ENCODE measurements at places on chromosomes 16 and 17.
A peak's percentile ranks its signal among the peaks of the same experiment; 100 is the strongest.

- no peak for DNase-seq
These were observed 336.1 kb downstream of the MAF start for GRCh38 chr16:79264237-79265109.

DNA sequence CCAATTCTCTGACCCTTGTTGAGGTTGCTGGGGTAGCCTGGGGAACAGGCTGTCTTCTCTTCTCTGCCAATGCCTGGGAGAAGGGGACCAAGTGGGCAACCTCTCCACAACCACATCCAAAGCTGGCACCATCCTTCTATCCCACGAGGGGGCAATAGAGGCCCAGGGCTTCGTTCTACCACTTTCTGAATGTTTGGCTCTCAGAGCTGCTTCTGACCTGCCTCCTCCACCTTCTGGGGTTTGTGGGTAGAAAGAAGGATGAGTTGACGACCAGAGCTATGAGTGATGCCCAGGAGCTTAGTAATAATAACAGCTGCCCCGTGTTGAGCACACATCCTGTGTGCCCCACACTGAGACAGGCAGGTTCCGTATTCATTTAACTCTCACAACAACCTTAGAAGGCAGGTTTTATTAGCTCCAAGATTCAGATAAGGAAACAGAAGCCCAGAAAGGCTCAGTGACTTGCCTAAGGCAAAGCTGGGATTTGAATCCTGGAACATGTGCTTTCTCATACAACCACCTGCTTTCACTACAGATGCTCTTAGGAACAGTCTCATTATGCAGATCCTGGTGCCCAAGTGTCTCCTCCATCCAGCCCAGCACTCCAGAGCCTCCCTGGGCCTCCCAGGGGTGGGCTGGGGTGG is 11.1 kb downstream of the TSPOAP1 start:
- DNase-seq = peak; percentile 66

- DNase-seq = no peak
These were observed 1187.6 kb upstream of the CDH8 start for GRCh38 chr16:63223851-63224250.

- no peak for DNase-seq
These were observed 24.2 kb upstream of the ABCA3 start for GRCh38 chr16:2364638-2365210.

DNA sequence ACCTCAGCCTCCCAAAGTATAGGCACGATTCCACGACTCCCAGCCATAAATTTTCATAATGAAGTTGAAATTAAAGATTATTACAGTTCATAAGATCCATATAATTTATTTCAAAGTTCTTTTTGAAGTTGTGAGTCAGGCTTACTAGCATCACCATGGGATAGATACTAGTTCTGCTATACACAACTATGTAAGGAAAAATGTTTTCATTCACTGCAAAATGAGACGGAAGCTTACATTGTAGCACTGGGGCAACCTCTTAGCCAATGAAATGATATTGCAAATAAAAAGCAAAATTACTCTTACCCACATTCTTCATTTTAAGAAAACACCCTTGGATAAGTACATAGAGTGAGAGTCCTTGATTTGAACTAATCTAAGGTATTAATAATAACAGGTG is 18.8 kb upstream of the MARCHF10 start:
- DNase-seq = no peak

DNA sequence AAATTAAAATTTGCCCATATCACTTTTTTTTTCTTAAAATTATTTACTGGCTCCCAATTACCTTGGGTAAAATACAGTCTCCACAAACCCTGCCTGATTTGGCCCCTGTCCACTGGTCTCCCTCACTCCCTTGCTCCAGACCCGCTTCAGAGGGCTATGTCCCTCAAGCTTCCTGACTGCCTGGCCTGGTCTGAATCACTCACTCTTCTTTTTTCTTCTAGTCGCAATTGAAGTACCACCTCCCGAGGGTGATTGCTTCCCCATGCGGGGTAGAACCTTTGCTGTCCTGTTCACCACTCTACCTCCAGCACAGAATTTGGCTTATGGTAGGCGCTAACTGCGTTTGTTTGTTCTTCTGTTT is 598 bp upstream of the PGAP3 start:
- DNase-seq = peak; percentile 32

- DNase-seq = no peak
These were observed 237.3 kb downstream of the MSI2 start for GRCh38 chr17:57493625-57494024.

- DNase-seq = no peak
These were observed 16.4 kb upstream of the ABCC3 start for GRCh38 chr17:50618300-50618699.

- DNase-seq = no peak
These were observed 54.5 kb upstream of the MRC2 start for GRCh38 chr17:62572888-62573401.

- DNase-seq = peak; percentile 24
These were observed 51.7 kb downstream of the ZNF778 start for GRCh38 chr16:89268987-89269735.

DNA sequence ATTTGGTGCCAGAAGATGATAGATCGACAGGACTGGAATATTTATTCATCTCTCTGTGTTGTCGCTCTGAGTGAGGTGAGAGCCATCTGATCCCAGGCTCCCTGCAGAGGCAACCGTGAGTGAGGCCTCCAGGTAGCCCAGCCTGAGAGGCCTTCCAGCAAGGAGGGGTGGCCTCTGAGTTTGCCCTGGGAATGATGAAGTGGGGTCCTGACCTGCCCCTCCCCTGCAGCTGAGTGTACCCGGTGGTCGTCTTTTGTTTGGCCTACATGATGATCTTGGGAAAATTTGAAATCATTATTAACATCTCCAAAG is 86.4 kb downstream of the CBLN1 start:
- no peak for DNase-seq

GRCh38 chr16:88737298-88738150 is 31.2 kb downstream of the CTU2 start:
- peak; percentile 83 for DNase-seq

- no peak for DNase-seq
These were observed 7.4 kb downstream of the NDRG4 start for GRCh38 chr16:58507195-58507962.

DNA sequence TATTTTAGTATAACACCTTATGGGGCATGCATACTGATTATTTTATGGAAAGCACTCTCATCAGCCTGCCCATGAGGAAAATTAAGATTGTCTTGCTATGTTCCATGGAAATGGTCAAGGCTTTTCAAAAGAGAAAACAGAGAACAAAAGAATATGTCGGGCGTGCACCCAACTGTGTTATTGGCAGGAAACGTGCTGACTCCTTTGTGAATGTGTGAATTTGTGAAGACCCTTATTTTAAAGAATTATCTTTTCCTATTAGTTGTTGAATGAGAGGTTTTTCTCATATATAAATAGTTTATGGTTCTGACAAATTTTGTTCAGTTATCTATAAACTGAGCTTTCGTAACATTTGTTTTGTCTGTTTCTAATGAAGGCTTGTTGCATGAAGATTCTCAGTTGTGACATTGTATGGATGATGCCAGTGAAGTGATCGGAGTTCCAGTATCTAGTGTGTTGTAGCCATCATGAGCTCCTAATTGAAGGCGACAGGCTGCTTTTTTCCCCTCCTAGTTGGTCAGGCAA is 180.0 kb downstream of the BCAS3 start:
- DNase-seq = no peak

DNA sequence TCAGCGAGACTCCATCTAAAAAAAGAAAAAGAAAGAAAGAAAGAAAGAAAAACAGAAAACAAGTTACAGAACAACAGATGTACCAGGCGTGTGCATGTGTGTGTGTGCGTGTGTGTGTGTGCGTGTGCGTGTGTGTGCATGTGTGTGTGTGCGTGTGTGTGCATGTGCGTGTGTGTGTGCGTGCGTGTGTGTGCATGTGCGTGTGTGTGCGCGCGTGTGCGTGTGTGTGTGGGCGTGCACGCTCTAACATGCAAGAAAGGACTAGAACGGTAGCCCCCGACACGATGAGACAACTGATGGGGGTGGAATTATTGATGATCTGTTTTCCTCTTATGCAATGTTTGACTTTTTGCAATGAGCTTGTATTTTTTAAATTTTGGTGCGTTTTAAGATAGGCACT is 1.6 kb downstream of the ALDH3A1 start:
- no peak for DNase-seq

DNA sequence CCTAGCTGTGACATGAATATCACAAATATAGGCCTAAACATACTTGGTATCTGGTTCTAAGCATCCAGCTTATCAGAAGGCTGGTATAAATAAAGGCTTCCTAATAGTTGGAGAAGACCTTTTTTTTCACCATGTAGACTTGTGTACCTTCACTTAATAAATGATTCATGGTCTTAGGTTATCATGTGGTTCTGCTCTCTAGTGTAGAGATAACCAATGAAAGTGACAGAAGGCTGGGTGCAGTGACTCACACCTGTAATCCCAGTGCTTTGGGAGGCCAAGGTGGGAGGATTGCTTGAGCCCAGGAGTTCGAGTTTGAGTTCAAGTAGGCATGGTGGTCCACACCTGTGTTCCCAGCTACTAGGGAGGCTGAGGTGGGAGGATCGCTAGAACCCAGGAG is 3.1 kb downstream of the DDX19A start:
- DNase-seq = no peak

DNA sequence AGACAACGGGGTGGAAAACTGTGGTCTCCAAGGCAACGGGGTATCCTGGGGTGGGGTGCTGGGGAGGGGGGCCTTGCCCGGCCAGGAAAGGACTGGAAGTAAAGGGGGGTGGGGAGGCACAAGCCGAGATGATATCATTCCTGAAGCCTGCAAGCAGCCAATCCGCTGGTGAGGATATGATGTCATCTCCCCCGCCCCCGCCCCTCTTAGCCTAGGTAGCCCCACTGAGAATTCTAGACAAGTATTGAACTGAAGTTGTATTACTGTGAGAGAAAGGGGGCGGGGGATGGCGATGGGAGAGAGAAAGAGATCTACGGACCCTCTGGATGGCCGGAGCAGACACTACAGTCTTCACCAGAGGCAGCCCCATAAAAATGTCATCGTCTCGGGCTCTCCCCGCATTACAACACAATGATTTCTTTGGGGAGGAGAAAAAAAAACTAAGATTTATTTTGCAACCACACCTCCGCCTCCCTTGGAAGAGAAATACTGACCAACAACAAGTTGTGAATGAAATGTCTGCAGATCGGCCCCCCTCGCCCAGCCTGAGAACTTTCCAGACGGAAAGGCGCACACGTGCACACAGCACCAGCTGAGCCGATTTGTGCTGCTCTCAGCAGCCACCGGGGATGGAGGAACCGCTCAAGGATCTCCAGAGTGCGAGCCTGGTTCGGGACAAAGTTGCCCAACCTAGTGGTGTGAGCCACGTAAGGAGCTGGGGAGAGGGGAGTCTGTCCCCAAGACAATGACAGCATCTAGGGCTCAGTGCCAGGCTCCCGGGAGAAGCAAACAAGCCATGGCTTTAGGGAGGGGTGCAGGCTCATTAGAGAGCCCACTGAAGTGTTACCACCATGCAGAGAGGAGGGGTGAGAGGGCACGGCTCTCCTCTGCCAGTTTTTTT is 222.1 kb downstream of the SOX9 start:
- peak; percentile 67 for DNase-seq
